ENCODE measurements at places on chromosomes 6 and 20.

GRCh38 chr20:32516583-32517517, 68.3 kb downstream of the NOL4L start:
- DNase-seq: no peak

DNA sequence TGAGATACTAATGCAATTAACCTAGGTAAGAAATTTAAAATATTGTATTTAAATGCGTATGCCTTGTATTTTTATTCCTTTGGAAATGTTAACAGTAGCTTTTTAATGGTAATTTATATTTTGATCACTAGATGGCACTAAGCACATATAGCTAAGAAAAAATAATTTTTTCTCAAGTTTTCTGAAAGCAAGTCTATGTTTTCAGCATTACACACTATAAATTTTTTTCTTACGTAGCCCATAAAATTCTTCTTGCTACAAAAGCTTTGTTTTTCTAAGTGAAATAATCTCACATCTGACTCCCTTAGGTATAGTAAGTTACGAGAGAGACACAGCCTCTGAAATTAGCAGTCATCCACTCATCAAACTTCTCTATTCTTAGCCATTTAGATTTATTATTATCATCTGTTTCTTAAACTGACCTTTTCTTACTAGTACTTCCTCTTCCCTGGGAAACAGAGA, 35.7 kb downstream of the TSPYL4 start:
- DNase-seq: no peak

DNA sequence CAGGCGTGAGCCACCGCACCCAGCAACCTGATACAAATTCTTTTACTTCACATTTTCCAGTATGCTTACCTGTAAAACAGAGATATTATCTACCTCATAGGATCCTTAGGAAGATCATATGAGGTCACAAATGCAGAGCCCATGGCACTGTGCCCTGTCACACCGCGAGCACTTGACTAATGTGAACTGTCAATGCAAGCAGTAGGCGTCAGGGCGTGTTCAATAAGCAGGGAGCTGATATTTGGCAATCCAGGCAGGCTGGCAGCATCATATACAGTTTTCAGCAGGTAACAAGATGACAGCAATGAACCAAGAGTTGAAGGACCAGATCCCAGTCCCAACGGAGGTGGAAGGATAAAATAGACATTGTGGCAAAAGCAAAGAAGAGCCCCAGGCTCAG, 14.6 kb upstream of the ARID1B start:
- no peak for DNase-seq

GRCh38 chr6:3663811-3664210, 87.7 kb downstream of the PXDC1 start:
- DNase-seq: no peak
